Hematopoietic multipotent progenitor cell treated with erythropoietin and hydrocortisone succinate and interleukin-3 and kit ligand, for 8 days (in vitro differentiated cells): ENCODE measurements at places on chromosomes 12 and 14.

DNA sequence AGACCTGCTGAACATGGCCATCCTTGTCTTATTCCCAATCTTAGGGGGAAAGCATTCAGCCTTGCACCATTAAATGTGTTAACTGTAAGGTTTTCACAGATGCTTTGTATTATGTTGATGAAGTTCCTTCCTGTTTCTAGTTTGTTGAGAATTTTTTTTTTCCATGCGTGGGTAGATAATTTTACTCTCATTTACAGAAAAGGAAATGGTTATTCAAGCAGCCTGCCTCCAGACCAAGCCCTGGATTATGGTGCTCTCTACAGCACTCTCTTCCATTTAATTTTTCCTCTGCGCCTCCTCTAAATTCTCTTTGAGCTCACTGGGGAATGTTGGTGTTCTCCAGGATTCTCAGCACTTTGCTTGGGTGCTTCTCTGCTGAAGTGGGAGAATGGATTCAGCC lies 179.3 kb upstream of the PZP start:
- DNase-seq = no peak

- no peak for DNase-seq
These were observed 120.0 kb upstream of the SLC38A2 start for GRCh38 chr12:46492471-46493085.

GRCh38 chr12:71125515-71125914 lies 32.3 kb downstream of the TSPAN8 start:
- DNase-seq = no peak

GRCh38 chr12:67241482-67241881 lies 27.7 kb upstream of the CAND1 start:
- DNase-seq = no peak

- no peak for DNase-seq
These were observed 553 bp downstream of the TRIM9 start for GRCh38 chr14:51094282-51094821.

DNA sequence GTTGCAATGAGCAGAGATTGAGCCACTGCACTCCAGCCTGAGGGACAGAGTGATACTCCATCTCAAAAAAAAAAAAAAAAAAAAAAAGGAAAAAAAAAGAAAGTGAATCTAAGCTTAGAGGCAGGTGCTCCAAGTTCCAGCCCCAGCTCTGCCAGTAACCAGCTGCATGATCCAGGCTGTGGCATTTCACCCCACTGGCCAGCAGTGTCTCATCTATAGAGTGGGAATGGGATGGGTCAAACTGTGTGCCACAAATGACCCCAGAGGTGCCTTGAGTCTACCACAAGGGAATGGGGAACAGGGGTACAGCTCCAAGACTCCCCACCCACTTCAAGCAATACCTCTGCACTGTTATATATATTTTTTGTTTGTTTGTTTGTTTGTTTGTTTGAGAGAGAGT lies 5.0 kb downstream of the PLEKHD1 start:
- DNase-seq = no peak

GRCh38 chr12:97380440-97380839 lies 82.2 kb upstream of the RMST start:
- no peak for DNase-seq

GRCh38 chr12:113818283-113818682 lies 147.8 kb downstream of the RBM19 start:
- DNase-seq = peak; percentile 10

DNA sequence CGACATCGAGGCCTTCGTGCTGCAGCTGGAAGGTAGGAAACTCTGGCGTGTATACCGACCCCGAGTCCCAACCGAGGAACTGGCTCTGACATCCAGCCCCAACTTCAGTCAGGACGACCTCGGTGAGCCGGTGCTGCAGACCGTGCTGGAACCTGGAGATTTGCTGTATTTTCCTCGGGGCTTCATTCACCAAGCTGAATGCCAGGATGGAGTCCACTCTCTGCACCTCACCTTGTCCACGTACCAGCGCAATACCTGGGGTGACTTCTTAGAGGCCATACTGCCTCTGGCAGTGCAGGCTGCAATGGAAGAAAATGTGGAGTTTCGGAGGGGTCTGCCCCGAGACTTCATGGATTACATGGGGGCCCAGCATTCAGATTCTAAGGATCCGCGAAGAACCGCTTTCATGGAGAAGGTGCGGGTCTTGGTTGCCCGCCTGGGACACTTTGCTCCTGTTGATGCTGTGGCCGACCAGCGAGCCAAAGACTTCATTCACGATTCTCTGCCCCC lies 1.4 kb downstream of the RIOX1 start:
- no peak for DNase-seq

GRCh38 chr14:94337274-94337673 lies 14.1 kb upstream of the SERPINA6 start:
- DNase-seq = no peak

GRCh38 chr14:50501642-50502041 lies 30.7 kb downstream of the MAP4K5 start:
- no peak for DNase-seq

- DNase-seq = no peak
These were observed 4.3 kb upstream of the FGD4 start for GRCh38 chr12:32395026-32395425.

- no peak for DNase-seq
These were observed 297.7 kb downstream of the SYT1 start for GRCh38 chr12:79162147-79162772.

DNA sequence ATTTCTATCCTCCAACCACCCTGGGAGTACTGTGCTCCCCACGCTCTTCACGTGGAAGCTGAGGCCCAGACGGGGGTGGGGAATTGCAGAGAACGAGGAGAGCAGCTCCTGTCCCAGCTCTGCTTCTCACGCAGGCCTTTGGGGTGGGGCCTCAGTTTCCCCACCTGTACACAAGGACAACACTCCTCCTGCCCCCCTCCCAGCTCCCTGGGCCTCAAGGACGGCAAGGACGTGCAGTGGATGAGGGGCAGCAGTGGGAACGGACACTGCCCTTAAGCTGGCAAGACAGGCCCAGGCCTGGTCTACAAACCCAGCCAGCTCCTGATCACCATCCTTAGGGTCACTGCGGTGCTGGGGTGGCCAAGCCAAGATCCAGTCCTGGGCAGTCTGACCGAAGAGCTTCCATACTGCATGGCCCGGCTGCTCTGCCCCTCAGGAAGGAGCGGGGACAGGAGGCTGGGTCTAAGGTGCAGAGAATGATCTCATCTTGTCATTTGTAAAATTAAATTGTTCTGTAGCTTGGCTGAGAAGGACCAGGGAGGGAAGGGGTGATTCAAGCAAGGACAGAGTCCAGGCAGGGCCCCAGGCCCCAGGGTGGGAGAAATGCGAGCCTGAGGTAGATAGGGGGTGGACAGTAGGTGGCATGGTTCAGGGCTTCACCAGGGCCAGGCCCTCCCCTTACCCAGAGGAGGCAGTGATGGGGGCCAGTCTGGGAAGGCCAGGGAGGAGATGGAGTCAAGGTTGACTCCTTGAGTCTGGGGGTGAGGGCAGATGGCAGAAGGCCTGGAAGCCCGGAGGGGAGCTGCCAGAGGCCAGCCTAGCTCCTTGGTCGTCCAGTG lies 1.3 kb upstream of the CLBA1 start:
- no peak for DNase-seq

DNA sequence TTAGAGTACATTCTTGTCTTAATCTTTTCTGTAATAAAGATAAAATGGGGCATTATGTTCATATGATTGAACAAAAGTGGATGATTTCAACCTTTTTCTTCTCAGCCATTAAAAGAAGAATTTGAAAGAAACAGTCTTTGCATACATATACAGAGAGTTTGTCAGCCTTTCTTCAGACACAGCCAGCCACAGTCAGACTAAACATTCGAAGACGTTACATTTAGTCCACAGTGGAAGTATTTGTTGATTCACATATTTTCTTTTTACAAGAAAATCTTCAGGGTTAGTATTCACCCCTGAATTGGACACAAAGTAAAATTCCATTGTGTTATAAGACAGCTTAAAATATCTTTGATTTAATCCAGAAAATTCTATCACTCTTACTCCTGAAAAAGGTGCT lies 36.2 kb downstream of the ETV6 start:
- DNase-seq = no peak

GRCh38 chr12:49367381-49368239 lies at the start of gene SPATS2:
Gene SPATS2, plus strand, starts transcription at chr12:49367462. Its CDS starts 93,551 bp downstream, at chr12:49461013.
- DNase-seq = peak; percentile 22

DNA sequence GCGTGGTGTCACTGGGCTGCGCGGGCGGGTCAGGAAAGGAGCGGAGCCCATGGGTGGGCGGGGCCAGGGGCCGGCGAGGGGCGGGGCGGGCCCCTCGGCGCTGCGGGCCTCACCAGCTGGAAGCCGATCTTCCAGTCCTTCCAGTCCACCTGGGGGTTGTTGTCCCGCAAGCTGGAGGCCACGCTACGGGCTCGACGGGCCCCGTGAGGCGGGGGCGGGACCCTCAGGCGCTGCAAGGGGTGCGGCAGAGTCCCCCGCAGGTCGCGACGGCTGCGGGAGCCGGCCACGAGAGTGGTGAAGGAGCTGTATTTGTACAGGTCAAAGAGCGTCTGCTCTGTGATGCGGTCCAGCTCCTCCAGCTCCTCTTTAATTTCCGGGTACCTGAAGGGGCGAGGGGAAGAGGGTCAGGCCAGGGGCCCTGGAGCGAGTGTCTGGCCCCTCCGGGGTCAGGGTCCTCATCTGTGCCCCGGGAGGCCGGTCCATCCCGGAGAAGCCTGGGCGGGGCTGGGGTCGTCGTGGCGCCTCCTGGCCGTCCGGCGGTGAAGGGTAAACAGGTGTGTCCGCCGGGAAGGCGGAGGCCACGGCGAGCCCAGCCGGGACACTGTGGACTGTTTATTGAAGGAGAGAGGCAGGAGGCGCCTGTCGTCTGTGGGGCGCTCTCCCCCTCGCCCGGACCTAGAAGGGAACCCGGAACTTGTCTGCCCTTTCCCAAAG lies 11.9 kb downstream of the SCNN1A start:
- DNase-seq = peak; percentile 69

- DNase-seq = no peak
These were observed 38.2 kb upstream of the INF2 start for GRCh38 chr14:104650981-104651875.

DNA sequence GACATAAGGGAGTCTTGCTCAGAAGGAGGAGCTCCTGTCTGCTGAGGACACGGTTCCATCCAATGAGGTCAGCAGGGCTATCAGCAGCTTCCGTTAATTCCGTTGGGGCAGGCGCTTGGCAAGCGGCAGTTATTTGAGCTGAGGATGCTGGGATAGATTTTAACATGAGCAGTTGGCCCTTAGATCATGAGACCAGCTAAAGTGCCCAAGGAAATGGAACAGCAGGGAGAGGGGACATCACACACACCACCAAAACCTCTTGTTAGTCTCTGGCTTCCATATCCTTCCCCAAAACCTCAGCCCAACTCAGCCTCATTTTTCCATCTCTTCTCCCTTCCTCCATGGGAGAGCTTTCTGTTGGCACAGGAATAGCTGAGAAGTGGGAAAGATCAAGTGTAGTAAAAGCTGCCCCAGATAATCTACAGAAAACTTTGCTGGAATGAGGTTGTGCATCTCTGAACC lies 138.7 kb upstream of the PZP start:
- DNase-seq = no peak

DNA sequence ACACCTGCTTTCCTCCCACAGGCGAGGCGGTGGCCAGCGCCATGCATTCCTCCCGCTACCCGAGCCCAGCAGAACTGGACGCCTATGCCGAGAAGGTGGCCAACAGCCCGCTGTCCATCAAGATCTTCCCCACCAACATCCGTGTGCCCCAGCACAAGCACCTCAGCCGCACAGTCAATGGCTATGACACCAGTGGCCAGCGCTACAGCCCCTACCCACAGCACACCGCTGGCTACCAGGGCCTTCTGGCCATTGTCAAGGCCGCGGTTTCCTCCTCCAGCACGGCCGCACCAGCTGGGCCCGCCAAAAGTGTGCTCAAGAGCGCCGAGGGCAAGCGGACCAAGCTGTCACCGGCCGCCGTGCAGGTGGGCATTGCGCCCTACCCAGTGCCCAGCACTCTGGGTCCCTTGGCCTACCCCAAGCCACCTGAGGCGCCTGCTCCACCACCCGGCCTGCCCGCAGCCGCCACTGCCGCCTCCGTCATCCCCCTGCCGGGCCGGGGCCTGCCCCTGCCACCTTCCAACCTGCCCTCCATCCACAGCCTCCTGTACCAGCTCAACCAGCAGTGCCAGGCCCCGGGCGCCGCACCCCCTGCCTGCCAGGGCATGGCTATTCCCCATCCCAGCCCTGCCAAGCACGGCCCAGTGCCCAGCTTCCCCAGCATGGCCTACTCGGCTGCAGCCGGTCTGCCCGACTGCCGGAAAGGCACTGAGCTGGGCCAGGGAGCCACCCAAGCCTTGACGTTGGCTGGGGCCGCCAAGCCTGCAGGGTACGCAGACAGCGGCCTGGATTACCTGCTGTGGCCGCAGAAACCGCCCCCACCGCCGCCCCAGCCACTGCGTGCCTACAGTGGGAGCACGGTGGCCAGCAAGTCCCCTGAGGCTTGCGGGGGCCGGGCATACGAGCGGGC lies 54.6 kb downstream of the FAM222A start:
- DNase-seq = no peak

DNA sequence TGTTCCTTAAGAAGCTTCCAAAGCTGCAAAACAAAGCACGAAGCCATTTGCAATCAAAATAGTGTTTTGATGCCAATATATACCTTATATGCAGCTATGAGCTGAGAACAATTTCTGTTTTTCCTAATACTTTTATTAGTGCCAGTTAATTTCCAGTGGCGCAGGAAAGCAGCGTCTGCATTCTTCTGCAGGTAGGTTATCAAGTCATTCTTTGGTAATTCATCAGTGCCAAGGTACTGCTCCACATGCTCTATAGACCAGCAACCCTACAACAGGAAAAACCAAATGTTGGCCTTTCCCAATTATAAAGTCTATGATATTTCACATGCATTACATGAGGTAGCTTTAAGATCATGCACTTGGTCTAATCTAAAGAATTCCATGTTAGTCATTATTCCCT lies 87.6 kb upstream of the STRN3 start:
- no peak for DNase-seq

DNA sequence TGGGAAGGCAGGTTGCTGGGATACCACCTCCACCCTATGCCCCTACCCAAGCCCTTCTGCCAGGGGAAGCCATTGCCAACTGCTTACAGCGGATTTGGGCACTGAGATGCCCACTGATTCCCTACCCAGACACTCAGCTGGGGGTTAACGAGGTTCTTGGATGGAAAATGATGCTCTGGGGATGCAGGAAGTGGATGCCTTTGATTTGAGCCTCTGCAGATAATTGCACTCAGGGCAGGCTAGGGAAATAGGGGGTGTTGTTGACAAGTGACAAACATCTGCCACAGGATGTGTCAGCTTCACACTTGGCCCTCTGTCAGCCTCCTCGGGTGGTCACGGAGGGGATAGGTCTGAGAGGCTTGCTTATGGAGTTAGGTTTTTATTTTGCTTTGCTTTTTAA lies 57.4 kb downstream of the RPH3A start:
- DNase-seq = no peak
